ENCODE measurements at places on chromosomes 16 and 17.
A peak's percentile ranks its signal among the peaks of the same experiment; 100 is the strongest.

DNA sequence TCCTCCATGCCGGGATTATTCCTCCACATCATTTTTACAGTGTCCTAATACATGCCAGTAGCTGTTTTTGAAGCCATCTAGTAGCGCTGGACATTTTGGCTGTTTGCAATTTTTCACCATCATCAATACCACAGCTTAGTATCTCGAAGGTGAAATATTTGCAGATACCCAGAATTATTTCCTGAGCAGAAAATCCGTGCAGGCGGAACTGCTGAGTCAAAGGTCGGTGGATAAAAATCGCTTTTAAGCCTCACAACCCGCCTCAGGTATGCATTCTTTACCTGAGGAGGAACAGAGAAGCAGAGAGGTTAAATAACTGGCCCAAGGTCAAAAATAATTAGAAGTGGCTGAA is 584 bp upstream of the TNRC6A start:
- DNase-seq = no peak

DNA sequence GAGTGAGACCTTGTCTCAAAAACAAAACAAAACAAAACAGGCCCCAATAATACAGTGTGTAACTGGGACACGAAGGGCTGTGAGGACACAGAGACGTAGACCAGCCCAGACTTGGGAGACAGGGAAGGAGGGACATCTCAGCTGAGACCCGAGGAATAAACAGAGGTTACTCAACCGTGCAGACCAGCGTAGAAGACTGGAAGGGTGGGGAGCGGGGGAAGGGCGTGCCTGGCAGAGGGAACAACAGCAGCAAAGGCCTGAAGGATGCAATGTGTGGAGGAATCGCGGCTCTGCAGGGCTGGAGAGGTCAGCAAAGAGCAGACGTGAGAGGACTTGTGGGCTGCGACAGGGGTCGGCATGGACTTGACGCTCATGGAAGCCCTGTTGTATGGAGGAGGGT is 11.6 kb upstream of the CES4A start:
- DNase-seq = no peak

DNA sequence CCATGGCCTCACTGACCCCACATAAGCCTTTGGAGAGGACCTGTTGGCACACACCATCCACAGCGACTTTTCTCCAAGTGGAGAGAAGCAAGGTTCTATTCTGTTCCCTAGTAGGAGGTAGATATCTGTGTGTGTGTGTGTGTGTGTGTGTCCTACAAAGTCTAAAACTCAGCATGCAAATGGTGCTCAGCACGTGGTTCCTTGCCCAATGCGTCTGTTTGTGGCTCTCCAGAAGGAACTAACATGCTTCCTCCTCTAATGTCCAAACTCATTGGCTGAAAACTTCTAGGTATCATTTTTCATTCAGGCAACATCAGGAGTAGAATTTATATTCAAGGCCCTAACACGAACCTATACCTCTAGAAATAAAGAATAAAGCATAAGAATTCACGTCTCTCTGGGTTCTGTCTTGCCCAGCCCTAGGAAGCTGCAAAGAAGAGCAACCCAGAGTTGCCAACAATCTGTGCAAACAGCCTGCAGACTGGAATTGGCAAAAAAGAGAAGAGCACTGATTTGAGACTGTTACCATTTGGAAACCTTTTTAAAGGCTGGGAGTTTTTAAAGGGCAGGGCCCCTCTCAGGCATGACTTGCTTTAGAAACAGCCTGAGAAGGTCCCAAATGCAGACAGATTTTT is 25.5 kb downstream of the MAP3K14 start:
- DNase-seq = peak; percentile 35

- DNase-seq = no peak
Observed at GRCh38 chr17:43911904-43912303, 4.6 kb upstream of the MPP2 start.

GRCh38 chr17:37483311-37484039 is 6.2 kb upstream of the DUSP14 start:
- peak; percentile 41 for DNase-seq

DNA sequence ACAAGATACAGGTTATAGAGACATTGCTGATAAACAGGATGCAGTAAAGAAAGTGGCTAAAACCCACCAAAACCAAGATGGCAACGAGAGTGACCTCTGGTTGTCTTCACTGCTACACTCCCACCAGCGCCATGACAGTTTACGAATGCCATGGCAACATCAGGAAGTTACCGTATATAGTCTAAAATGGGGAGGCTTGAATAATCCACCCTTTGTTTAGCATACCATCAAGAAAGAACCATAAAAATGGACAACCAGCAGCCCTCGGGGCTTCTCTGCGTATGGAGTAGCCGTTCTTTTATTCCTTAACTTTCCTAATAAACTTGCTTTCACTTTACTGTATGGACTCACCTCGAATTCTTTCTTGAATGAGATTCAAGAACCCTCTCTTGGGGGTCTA is 21.7 kb upstream of the CDH13 start:
- no peak for DNase-seq

- DNase-seq = no peak
Observed at GRCh38 chr17:13099926-13100325, 82.1 kb upstream of the ELAC2 start.

DNA sequence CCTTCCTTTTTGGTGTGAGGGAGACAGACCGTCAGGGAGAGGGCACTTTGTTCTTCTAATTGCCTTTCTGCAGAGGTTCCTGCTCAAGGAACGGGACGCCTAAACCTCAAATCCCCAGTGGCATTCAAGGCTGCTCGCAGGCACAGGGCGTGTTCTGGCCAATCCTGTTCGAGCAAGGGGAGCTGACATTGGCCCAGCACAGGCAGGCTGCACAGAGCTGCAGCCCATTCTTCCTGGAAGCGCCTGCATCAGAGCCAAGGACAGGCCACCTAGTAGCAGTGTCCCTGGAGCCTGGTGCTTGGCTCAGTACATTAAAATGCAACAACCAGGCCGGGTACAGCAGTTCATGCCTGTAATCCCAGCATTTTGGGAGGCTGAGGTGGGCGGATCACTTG is 72.2 kb upstream of the CREBBP start:
- DNase-seq = peak; percentile 22

DNA sequence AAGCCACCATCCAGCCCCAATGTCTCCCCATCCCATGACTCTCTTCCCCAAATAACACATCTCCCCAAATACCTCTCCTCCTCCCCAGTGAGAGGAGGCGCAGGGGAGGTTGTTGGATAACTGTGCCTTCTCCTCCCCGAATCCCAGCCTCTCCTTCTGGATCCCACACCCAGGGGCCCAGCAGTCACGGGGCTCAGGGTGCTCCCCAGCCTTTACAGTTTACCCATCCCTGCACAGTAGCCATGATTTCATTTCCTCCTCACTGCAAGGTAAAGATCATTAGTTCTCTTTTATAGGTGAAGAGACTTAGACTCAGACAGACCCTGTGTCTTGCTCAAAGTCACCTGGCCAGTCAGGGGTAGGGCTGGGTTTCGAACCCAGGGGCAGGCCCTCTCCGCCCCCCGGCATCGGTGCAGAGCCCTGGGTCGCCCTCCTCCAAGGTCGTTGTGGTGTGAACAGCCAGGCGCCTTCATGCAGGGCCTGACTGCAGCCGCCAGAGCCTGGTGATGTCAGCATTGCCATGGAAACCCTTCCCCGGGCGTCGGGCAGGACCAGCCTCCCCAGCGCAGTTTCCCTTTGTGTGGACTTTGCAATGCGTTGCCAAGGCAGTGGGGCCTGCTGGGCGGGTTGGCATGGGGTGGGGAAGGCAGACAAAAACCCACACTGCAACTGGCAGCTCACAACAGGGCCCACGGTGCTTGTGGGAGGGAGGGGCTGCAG is 53.3 kb upstream of the TOB1 start:
- peak; percentile 84 for DNase-seq

DNA sequence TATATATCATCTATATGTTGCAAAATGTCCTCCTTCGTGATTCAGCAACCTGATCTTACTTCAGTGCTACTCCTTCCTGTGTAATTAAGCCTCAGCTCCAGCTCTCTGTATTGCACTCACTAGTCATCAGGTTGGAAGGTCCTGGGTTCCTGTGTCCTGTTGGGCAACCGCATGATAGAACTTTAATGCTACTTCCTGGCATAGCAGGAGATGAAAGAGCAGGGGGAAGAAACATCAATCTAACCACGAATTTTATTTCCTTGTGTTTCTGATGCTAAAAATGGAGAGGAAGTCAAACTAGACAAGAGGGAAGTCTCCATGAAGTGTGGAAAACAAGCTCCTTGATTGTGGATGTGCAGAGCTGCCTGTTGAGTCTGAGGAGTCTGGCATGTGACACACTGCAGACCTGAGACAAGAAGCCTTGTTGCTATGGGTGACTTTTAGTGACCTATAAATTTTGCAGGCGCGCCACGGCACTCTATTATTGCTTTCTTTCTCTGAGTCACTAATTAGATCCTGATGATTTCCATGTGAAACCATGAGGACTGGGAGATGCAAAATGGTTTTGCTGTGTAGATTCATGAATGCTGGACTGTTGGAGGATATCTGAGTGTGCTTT is 25.6 kb downstream of the IGSF6 start:
- DNase-seq = no peak

DNA sequence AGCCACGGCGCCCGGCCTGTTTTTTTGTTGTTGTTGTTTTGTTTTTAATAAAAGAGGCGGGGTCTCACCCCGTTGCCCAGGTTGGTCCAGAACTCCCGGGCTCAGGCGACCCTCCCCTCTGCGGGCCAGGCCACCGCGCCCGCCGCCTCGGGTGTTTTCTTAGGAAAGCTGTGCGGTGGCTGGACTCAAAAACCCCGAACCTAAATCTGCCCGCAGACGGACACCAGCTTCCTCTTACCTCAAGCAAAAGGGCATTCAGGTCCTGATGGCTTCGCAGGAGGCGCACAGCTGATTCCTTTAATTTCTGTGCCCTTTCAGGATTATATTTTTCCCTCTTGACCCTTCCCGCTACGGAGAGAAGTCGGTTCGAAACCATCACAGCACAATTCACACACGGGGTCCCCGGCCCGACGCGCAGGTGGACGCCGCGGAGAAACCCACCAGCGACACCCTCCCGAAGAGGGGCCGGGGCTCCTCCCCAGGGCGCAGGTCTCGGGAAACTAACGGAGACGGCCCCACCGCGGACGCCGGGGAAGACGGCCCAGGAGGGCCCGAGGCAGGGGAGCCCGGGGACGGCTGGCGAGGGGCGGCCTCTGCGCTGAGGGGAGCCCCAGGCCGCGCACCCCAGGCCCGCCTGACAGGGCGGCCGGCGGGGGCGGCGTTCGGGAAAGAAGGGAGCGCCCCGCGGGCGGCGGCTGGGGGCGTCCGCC is 653 bp downstream of the FANCA start:
- peak; percentile 52 for DNase-seq

- DNase-seq = no peak
Observed at GRCh38 chr17:5210614-5211252, 19.1 kb upstream of the ZNF594 start.

GRCh38 chr16:65950211-65950610 is 416.3 kb upstream of the CDH5 start:
- DNase-seq = no peak

- no peak for DNase-seq
Observed at GRCh38 chr16:54974367-54974766, 43.7 kb downstream of the IRX5 start.

DNA sequence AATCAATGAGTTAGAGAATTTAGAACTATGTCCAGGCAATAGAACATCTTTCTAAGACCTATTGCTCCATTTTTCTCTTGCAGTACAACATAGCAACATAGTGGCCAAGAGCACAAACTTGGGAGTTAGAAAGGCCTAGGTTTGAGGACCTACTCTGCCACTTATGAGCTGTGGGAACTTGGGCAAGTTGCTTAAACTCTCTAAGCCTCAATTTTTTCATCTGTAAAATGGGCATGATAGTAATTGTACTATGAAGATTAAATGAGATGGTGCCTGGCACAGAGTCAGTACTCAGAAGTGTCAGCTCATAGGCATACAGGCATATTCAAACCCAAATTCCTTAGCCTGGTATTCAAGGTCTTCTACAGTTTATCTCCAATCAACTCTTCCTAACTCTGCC is 25.1 kb downstream of the IRX5 start:
- no peak for DNase-seq

- no peak for DNase-seq
Observed at GRCh38 chr17:45386178-45386577, 46.5 kb downstream of the ARHGAP27 start.

- no peak for DNase-seq
Observed at GRCh38 chr16:2019921-2020831, 591 bp downstream of the NPW start.
